Activated CD8-positive, alpha-beta T cell treated with anti-CD3 and anti-CD28 coated beads, Interleukin-2, amount 10 ng/mL, durations not matched to agents 7 days and 5 days (primary cell): ENCODE measurements at places on chromosomes 4 and X. TPM values are rescaled to one million over a fixed set of nuclear protein-coding genes. Genes with fewer than 3 reads are reported as not detected.

GRCh38 chrX:47093248-47093647, 15.0 kb downstream of the RGN start:
- H3K36me3 ChIP-seq, result no peaks in the 10 kb centered on the region
- H3K4me3 ChIP-seq, result no peak overlapping the region
- no peak overlapping the region for H3K27ac ChIP-seq
- no peaks in the 10 kb centered on the region for H3K27me3 ChIP-seq
- peaks cover 12% of the 10 kb centered on the region for H3K4me1 ChIP-seq

- DNase-seq, result no peak
- no peak overlapping the region for H3K4me3 ChIP-seq
- H3K4me1 ChIP-seq, result no peaks in the 10 kb centered on the region
- no peaks in the 10 kb centered on the region for H3K36me3 ChIP-seq
- H3K27ac ChIP-seq, result no peak overlapping the region
These were observed 206.2 kb upstream of the PCDH18 start for GRCh38 chr4:137738375-137738990.

DNA sequence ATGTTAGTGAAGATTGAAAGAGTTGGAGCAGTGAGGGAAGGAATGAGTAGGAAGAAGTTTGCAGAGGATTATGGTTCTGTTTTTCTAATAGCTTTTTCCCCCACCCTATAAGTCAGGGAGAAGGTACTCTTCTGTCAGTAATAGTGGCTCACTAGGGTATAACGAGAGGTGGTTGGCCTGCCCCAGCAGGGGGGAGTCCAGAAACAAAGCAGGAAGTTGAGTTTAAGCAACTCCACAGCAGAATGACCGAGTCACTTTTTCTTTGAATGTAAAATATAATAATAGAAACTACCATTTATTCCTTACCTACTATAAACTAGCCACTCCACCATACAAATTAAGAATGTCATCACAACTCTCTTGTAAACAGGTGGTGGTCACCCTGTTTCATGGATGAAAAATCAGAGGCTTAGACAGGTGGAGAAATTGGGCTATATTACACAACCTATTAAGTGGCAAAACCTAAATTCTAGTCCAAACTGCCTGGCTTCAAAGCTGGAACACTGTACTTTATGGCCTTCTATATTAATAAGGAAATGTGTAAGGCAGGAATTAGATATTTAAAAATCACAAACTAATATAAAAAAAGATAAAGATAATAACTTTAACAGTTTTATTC, 21.9 kb downstream of the AP1AR start:
- no peaks in the 10 kb centered on the region for H3K36me3 ChIP-seq
- no peak for DNase-seq
- no peak overlapping the region for H3K27ac ChIP-seq
- no peak overlapping the region for H3K4me3 ChIP-seq
- no peaks in the 10 kb centered on the region for H3K27me3 ChIP-seq

The SCRG1 gene
- total RNA-seq, result not detected

The ENPEP gene
- not detected for total RNA-seq
